ENCODE measurements at places on chromosomes 2 and 18. TPM values are rescaled to one million over a fixed set of nuclear protein-coding genes. Genes with fewer than 3 reads are reported as not detected.

DNA sequence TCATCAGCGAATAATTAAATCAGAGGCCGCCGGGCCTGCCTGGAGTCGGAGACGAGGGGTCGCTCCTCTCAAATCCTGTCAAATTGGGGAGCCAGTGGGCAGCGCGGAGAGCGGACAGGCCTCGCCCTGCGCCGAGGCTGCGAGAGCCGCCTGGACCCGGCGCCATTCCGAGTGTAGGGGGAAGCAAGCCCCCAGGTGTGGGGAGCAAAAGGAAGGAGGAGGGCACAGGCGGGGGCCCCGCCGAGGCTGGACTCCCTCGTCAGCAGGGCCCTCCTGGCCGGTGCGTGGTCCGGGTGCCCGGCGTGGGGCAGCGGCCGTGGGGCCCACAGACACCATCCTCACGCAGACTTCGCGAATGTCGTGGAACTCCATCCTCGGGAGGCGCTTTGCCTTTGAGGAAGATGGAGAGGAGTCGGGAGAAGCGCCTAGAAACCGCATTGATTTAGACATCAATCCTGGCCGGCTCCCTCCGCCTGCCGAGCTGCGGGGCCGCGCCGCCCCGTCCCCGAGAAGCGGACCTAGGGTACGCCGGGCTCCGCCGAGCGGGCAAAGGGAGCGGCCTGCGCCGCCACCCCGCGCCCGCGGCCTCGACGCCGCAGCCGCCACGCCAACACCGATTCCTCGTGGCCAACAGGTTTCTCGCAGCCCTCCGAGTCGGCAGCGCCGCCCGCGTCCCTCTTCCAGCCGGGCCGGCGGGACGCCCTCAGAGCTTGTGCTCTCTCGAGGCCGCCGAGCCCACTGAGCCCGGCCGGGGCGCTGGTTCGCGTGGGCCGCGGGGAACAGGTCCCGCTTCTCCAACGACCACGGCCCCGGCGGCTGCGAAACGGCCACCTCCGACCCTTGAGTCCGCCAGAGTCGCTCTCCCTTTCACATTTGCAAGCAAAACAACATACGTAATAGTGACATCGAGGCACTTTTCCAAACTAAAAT lies 6.7 kb upstream of the ONECUT2 start:
- no peak for DNase-seq

- DNase-seq = no peak
Observed at GRCh38 chr2:233456934-233457333, 102.6 kb downstream of the DGKD start.

DNA sequence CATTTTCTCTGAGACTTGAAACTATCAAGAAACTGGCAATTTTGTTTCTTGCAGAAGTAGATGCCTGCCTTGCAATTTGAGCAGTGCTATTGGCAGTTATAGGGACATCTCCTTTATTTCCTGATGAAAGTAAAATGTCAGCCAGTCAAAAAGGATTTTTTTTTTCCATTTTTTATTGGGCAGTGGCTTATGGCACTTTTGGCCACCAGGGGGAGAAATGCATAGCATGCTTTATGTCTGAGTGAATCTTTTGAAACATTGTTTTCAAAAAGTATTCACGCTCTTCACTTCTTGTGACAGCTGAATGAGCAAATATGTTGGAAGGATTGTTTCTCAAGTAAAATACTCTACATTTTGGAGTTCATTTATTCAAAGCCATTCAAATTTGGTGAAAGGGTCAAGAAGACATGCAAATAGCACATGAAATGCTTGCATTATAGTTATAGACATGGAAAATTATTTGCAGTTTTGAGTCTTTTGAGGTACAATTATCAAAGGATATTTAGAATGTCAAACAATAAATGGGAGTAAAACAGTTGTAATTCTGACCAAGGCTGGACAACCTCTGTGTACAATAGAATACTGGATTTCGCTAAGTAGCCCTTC lies 491.0 kb downstream of the CDH2 start:
- DNase-seq = peak; percentile 10

DNA sequence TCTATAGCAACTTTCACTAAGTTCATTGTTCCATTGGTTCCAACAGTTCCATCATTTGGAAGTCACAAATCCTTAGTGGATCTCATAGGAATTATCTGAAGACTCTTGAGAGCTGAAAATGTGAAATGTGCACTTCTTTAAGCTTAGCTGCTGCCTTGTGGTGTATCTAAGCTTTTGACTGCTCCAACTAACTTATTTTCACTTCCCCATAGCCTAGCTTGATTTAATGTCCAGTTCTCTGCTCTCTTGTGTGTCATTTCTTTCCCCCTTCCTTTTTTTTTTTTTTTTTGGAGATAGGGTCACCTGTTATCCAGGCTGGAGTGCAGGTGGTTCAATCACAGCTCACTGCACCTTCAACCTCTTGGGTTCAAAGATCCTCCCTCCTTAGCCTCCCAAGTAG lies 34.9 kb upstream of the CD302 start:
- no peak for DNase-seq

DNA sequence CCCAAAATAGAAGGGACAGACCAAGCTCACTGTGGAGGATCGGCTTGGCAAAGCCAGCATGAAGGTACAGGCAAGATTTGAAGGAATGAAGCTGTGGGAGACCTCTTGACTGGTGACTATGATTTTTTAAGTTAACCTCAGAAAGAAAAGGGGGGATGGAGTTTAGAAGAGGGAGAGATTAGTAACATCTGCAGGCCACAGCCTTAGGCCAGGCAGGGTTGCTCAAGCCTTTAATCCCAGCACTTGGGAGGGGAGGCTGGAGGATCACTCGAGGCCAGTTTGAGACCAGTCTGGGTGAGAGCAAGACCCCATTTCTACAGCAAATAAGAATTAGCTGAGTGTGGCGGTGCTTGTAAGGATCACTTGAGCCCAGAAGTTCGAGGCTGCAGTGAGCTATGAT lies 46.6 kb downstream of the ZNF532 start:
- DNase-seq = no peak

Gene DHRS9
- polyA plus RNA-seq = 0.83 TPM

DNA sequence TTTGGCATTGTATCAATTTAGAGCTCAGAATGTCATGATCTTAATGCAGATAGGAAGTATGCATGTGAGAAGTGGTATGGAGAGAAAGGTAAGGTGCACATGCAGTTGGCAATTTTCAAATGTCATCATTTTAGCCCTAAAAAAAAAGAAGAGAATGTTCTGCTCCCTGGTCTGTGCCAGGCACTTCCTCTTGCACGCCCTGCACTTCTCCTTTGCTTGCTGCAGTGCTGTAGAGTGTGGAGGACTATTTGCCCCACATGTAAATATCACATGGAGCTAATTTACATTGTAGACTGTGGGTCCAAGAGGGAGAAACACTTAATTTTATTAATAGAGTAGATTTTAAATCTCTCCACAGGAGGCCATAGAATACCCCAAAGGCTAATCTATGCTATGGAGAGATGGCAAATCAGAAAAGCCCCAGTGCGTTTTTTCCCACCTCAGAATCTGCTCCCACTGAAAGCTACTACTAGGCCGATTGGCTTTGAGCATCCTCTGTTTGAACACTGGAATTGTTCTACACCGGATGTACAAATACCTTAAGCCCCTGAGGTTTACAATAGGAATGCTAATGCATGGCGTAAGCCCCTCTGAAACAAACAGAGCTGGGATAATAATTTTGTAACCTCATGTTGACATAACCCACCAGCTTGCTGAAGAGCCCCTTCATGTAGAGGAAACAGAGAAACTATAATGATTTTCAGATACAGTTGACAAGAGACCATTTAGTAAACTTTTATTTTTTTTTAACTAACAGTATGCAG lies 137.2 kb upstream of the KLHL14 start:
- DNase-seq = no peak

Gene RBKS
- polyA plus RNA-seq = 8.0 TPM

Gene ACTG2
- 1.1 TPM for polyA plus RNA-seq

Gene KCNIP3
- 14.6 TPM for polyA plus RNA-seq

- DNase-seq = no peak
Observed at GRCh38 chr2:186749219-186749618, 55.4 kb downstream of the FAM171B start.

GRCh38 chr18:56517196-56517595 lies 121.2 kb downstream of the TXNL1 start:
- DNase-seq = no peak

DNA sequence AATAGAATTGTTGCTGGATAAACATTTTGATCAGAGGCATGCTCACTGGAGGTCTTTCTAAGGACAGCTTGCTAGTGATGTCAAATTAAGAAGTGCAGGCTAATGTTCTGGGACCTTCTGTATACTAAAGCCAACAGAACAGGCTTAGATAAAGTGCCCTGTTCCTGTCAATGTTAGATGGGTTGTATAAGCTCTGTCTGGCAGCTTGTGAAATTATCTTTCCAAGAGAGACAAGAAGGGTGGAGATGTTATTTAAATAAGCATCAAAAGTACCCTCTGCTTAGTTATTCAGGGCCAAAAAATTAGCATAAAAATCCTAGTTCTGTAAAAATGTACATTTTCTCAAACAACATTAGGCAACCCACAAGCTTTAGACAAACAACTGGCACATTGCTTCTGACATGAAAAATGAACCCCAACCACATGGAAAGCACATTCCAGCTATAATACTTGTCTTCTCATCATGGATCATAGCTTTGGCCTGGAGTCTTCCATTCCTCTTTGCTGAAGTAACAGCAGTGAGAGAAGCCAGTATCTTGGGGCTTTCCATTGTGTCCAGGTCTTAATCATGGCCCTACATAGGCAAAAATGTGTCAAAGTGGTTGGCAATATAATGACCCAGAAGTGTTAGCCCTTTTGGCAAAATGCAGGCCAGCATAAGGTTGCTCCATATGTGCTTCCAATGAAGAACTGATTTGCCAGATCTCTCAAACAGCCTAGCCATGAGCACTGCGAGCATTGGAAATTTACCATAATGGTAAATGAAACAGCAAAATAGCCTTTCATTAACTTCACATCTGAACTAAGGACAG lies 478.1 kb upstream of the ZNF804A start:
- DNase-seq = no peak

Gene ATP8B1
- 28.4 TPM for polyA plus RNA-seq

DNA sequence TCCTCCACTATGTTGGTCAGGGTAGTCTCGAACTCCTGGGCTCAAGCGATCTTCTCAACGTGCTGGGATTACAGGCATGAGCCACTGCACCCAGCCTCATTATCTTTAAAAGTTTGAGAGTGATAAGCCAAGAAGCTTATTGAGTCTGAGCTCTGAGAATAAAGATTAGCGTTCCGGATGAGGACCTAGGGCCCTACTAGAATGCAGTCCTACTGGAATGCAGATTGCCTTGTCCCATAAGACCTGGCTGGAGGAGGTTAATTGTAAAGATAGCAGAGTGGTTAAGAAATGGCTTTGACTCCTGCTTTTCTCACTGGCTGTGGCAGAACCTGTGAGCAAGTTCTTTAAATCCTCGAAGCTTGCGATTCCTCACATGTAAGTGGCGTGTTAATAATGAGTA lies 4.0 kb downstream of the VWA3B start:
- no peak for DNase-seq

GRCh38 chr2:212548455-212548819 lies 9.8 kb upstream of the ERBB4 start:
- DNase-seq = no peak

DNA sequence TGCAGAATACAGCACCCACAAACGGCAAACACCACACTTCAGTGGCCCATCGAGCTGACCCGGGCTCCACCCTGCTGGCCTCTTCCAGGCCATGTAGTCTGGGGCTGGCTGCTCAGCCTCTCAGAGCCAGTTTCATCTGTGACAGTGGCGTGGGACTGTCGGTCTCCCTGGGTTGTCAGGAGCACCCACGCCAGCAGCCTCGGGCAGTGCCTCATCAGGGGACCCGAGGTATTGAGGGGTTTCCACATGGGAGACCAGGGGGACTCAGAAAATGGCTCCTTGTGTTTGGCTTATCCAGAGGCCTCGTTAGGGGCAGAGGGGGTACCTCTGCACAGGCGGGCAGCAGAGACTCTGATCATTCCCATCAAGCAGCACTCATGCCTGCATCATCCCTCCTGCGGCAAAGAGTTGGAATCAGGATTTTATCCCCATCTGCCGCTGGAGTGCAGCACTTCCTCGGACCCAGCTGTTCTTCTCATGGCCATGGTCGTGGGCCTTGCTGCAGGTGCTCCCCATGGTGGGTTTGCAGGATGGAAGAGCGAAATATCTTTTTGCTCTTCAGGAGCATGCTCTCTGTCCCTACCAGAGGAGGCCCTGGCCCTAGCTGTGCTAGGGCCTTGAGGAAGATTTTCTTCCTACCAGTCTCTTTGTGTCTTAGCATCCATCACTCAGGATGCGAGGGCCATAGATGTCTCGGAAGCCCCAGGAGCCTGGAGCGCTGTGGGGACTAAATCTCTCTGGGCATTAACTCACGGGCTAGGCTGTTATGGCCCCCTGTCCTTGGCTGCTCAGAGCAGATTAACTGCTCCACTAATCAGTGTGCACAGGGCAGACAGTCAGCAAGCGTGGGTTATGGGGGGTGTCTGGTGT lies 100.8 kb downstream of the CLIP4 start:
- no peak for DNase-seq

- DNase-seq = no peak
Observed at GRCh38 chr2:45190481-45190942, 181.3 kb upstream of the SIX2 start.

GRCh38 chr18:70432804-70433400 lies 144.1 kb downstream of the SOCS6 start:
- no peak for DNase-seq

- DNase-seq = no peak
Observed at GRCh38 chr2:66084948-66085590, 349.9 kb upstream of the MEIS1 start.

Gene EVX2
- polyA plus RNA-seq = not detected

Gene GREB1
- polyA plus RNA-seq = 12.5 TPM

DNA sequence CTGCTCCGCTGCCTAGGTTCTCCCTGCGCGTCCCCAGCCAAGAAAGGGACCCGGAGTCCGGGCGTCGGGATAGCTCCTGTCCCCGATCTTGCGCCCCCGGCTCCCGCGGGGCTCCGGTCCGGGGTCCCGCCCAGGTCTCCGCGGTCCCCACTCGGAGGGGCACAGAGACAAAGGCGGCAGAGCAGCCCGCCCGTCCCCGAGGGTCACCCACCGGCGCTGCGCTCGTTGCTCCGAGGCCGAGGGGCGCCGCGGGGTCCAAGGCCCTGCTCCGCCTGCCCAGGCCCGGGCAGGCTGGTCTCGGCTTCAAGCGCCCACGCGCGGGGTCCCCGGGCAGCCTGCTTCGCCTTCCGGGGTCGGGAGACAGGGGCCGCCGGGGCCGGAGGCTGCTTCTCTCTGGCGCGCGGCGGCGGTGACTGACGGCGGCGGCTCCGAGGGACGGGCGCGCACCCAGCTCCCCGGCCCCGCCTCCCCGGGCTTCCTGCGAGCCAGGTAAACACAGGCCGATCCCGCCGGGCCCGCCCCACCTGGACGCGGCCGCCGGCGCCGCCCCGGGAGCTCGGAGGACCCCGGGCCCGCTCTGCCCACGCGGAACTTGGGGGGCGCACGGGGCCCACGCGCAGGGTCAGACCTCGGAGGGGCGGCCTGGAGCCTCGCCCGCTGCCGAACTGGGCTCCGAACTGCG lies at the start of gene MBP:
Gene MBP (minus strand): TSS at position 415 of the 682 bp plus-strand sequence. CDS start 27,522 bp downstream, outside the sequence.
- DNase-seq = no peak

GRCh38 chr2:20048488-20049448 lies 2.7 kb downstream of the LAPTM4A start:
- DNase-seq = no peak

Gene DSC1
- 2.1 TPM for polyA plus RNA-seq

DNA sequence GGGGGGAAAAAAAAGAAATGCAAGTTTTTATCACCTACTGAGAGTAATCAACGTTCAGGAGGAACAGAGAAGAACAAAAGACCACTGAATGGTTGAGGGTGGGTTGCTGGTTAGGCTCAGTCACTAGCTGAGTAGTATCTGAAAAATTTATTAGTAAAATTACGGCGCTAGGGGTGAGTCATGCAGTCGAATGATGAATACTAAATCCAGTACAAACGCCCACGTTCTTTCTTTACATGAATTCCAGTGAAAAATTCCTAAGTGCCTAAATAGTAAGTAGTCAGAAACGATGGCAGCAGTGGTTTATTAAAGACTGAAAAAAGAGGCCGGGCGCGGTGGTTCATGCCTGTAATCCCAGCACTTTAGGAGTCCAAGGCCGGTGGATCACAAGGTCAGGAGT lies 52.0 kb downstream of the TEKT4 start:
- DNase-seq = no peak

All from right renal pelvis (tissue), 4 donors.